ENCODE measurements at places on chromosomes 7 and 10.

- no peak for DNase-seq
Observed at GRCh38 chr7:139943401-139943800, 114.3 kb downstream of the TBXAS1 start.

DNA sequence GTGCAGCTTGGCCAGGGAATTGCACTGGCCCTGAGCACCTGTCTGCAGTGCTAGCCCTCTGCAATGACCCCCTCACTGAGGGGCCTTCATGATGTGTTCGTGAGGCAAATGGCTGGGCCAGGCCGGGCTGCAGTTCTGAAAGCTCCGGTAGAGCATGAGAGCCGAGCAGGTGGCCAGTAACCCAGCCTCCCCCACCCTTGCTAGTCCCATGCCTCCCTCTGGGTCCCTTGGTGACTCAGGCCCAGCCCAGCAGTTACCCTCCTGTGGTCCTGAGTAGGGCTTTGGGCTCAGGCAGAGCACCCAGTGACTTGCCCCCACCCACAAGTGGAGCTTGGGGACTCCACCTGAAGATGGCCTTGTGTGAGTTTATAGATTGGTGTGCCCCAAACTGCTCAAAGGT lies 16.1 kb upstream of the CSGALNACT2 start:
- no peak for DNase-seq

- no peak for DNase-seq
Observed at GRCh38 chr7:149475121-149476045, 14.5 kb upstream of the ZNF777 start.

- no peak for DNase-seq
Observed at GRCh38 chr10:77416311-77417135, 221.1 kb downstream of the KCNMA1 start.

GRCh38 chr7:152013230-152013629 lies 12.2 kb upstream of the GALNT11 start:
- no peak for DNase-seq

- DNase-seq, result no peak
Observed at GRCh38 chr10:80642661-80643060, 105.0 kb downstream of the SH2D4B start.

DNA sequence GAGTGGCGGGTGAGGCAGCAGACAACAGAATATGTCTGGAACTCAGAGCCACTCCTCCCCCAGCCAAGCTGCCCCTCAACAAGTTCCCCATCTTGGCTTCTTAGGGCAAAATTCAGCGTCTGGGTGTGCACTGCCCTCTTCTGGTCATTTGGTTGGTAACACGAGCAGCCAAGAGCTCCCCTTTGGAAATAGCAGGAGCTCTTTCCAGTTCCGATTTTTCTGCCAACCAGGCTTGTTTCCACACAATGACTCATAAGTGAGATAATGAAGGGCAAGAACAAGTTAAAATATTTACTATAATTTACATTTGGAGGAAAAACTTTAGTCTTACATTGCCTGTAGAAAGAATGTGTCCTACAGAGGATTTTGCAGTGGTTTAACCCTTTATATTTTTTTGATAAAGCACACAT lies 70.5 kb downstream of the ADCYAP1R1 start:
- DNase-seq, result peak; percentile 35

DNA sequence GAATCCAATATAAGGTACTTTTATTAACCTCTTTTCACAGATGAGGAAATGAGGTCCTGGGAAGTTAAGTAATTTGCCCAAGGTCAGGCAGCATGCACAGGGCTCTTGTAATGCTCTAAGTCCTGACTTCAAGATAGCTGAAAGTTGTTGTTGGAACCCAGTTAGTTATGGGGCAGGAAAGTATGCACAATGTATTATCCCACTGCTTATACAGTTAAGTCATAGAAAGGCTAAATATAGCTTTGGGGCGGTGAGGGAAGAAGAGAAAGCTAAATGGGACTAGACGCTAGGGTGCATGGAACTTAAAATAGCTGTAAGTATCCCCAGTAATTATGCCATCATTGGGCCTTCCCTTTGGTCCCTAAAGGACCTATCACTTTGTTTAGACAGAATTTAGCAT lies 9.2 kb downstream of the GLCCI1 start:
- no peak for DNase-seq

- no peak for DNase-seq
Observed at GRCh38 chr7:154647625-154648024, 355.3 kb downstream of the PAXIP1 start.
